ENCODE measurements at places on chromosomes 1 and 21.

- DNase-seq, result no peak
Measured at GRCh38 chr21:14086553-14086952, 124.2 kb downstream of the LIPI start.

DNA sequence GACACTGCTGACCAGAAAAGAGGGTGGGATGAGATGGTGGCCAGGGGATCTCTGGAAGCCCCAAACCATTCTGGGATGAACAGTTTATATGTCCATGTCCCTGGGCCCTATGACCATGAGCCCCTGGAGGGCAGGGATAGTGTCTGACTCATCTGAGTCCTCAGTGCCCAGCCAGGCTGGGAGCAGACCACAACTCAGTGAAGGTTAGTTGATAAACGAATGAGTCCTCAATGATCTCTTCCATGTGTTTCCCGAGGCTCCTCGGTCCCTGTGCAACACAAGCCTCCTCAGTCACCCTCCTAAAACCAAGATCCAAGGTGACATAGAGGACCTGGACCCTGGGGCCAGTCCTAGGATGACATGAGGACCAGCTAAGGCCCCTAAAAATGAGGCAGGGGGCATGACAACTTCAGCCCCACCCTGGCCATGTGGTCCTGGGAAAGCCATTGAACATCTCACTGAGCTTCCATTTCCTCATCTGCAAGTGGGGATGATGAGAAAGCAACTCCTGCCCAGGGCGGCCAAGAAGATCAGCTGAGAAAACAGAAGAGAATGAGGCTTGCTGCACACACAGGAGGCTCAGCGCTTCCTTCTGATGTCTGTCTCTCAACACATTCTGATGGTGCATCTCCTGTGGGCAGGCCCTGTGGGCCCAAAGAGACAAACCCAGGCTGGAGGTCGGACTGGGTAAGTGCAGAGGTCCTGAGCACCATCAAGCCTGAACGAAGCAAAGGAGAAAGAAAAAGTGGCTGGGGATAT lies 86.3 kb downstream of the GLIS1 start:
- no peak for DNase-seq

DNA sequence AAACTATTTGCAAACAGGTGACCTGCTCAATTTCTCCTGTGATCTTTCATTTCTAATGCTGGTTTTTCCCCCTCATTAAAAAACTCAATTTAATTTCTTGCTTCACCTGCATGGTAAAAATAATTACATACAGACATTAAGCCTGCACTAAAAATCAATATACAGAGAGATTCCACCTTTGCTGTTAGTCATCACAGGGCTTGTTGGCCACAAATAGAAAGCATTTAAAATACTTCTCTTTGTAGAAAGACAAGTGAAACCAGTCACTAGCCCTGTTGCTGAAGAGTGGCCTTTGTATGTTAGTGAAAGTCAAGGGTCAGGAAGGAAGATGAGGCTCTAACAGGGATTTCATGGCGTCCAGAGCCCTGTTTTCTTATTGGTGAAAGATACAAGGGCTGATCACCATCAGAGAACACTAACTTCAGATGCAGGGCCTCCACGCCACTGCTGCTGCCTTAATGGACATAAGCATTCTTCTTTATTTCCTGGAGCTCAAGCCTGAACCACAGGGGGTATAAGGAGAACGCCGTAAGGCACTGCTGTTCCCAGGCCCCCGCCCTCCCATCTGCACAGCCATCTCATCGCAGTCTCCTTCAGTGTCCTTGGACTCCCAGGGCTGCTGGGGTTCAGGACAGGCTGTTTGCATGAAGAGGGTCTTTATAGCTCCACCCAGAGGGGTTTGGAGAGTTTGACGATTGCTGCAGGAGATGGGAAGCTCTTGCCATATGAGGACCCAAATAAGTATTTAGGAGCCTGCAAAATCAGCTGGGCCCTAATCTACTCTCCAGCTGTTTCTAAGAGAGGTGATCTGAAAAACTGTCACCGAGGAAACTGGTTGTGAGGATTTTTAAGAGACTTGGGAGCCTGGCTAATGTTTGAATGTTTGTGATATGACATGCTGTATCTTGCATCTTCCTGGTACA lies 117.3 kb upstream of the IRF2BP2 start:
- DNase-seq, result no peak

DNA sequence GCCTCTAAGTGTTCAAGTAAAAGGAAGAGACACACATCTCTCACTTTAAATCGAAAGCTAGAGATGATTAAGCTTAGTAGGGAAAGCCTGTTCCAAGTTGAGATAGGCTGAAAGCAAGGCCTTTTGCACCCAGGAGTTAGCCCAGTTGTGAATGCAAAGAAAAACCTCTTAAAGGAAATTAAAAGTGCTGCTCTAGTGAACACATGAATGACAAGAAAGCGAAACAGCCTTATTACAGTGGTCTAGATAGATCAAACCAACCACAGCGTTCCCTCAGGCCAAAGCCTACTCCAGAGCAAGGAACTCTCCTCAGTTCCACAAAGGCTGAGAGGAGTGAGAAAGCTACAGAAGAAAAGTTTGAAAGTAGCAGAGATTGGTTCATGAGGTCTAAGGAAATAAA lies 14.9 kb downstream of the TCP10L start:
- no peak for DNase-seq

- DNase-seq, result no peak
Measured at GRCh38 chr1:153803470-153804056, 28.4 kb downstream of the SLC27A3 start.

DNA sequence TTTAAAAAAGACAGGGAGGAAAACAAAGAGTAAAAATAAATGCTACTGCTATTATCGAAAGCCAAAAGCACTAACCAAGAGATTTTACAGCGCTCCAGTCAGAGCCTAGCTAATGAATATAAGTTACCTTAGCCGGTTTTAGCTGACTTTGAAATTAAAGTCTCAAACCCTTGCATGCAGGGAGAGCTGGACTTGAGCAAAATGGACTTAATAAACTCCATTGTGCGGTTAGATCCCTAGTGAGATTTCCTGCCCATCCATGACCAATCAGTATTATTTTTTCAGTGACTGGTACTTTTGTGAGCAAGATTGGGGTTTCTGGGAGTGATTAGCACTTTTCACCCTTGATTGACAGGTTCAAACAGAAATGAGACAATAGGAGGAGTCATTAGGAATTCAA lies 333.4 kb upstream of the ADGRL2 start:
- DNase-seq, result no peak

- peak; percentile 25 for DNase-seq
Measured at GRCh38 chr1:212256369-212256768, 28.8 kb upstream of the PPP2R5A start.

DNA sequence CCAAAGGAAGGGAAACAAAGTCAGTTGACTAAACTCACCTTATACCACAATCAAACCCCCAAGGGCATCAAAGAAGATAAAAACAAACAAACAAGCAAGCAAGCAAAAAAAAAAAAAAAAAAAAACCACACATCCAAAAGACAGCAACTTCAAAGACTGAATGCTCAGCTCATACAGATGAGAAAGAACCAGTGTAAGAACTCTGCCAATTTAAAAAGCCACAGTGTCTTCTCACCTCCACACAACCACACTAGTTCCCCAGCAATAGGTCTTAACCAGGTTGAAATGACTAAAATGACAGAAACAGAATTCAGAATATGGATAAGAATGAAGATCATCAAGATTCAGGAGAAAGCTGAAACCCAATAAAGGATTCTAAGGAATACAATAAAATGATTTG lies 193.4 kb downstream of the FAF1 start:
- DNase-seq, result no peak

DNA sequence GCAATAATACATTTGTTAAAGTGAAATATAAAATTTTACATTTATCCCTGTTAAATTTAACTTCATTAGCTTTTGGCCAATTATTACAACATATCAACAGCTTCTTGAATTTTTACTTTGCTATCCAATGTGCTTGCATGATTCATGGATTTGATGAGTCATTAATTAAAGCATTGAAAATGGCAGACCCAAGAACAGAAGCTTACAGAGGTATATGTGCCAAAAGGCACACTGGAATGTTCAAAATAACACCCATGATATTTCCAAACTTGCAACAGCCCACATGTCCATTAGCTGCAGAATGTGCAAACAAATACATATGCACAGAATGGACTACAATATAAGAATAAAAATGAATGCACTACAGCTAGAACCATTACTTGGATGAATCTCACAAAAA lies 76.4 kb upstream of the MAN1A2 start:
- DNase-seq, result no peak

GRCh38 chr1:193211539-193211938 lies 25.1 kb upstream of the B3GALT2 start:
- no peak for DNase-seq

- no peak for DNase-seq
Measured at GRCh38 chr1:248622570-248623001, 12.3 kb downstream of the OR2T11 start.

GRCh38 chr1:187621951-187622350 lies 793.2 kb downstream of the PLA2G4A start:
- no peak for DNase-seq

- no peak for DNase-seq
Measured at GRCh38 chr1:18532390-18533170, 51.9 kb downstream of the KLHDC7A start.

GRCh38 chr1:216765346-216766300 lies 42.4 kb upstream of the ESRRG start:
- no peak for DNase-seq

- DNase-seq, result no peak
Measured at GRCh38 chr1:205422993-205423642, 1.3 kb upstream of the LEMD1 start.

DNA sequence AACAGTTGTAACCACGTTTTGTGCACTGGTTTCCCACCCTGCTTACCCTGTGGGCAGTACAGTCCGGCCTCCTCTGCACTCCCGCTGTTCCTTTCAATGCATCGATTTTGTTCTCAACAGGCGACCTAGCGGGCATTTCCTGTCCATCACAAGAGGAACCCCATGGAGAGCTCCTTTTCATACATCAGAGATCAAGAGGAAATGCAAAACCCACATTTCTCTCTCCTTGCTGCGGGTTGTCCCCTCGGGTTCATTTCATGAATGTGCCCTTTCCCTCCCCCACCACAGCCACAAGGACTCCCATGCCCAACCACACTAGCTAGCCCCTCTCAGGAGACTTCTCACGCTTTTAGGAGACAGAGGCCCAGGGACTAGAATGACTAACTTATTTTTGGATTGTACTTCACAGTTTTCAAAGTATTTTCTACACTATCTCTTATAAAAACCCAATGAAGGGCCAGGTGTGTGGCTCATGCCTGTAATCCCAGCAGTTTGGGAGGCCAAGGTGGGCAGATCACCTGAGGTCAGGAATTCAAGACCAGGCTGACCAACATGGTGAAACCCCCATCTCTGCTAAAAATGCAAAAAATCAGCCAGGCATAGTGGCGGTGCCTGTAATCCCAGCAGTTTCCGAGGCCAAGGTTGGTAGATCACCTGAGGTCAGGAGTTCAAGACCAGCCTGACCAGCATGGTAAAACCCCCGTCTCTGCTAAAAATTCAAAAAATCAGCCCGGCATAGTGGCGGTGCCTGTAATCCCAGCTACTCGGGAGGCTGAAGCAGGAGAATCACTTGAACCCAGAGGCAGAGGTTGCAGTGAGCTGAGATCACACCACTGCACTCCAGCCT lies 18.4 kb downstream of the ATP1A4 start:
- no peak for DNase-seq

GRCh38 chr1:42179900-42180329 lies 15.4 kb upstream of the GUCA2A start:
- no peak for DNase-seq

DNA sequence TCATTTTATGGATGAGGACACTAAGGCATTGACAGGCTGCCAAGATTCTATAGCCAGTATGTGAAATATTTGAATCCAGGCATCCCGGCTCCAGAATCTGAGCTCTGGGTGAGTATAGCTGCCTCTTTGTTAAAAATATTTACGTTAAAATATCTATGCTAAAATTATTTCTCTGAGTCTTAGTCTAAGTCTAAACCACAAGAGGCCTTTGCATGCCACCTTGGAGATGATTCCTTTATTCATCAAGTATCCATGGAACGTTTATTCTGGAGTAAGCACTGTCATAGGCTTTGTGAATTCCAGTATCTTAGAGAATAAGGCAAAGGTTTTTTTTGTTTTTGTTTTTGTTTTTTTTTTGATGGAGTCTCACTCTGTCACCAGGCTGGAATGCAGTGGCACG lies 116.4 kb downstream of the GREM2 start:
- DNase-seq, result no peak

GRCh38 chr1:111227851-111228747 lies 586 bp downstream of the CHI3L2 start:
- DNase-seq, result no peak

DNA sequence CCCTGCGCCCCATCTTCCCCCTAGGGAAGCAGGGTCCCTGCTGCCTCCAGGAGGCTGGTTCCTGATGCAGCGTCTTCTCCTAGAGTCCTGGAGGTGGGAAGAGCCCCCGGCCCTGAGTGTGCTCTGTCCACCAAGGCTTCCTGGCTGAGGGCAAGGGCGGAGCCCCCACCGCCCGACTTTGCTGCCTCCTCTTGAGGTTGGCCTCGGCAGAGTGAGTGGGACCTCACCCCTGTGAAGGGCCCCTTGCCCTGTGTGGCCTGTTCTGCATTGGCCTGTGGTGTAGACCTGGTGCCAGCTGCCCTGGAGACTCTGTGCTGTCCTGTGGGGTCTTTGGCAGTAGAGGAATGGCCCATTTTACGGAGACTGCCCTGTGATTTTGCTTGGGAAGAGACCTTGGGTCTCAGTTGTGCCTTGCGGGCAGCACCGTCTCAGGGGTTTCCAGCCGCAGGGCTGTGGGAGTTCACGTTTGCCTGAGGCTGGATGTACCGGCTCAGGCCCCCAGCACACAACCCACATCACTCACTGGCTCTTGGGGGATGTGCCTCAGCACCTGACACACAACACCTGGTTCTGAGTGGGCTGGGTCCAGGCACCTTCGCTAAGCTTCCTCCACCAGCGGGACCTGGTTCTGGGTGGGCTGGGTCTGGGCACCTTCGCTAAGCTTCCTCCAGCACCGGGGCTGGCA lies 73.6 kb downstream of the SKI start:
- DNase-seq, result no peak

DNA sequence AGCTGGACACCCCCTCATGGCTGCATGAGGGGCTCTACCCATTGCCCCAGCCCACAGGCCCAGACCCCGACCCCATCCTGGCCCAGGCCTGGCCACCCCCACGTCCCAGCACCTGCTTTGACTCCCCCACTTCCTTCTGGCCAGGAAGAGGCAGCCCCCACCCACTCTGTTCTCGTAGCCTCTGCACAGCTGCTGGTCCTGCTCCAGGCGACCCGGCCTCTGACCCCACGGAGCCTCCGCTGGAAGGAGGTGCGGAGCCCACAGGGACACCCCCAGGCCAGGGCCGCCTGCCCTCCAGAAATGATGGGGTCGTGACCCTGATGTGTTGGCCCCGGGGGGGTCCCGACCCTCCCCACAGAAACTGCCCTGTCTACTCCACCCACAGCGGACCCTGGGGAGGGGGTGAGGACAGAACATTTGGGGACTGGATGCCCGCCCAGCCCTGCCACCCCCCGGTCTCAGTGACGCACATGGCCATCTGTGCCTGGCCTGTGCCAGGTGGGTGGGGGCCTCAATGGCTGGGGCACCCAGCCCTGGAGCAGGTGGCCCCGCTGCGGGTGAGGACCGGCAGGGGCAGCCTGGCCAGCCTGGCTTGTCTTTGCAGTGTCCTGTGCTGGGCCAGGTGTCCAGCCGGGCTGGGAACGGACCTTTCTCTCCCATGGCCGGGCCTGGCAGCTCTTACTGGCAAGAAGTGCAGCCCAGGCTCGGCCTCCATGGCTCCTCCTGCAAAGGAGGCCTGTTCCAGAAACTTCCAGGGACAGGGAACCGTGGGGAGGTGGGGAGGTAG lies 78.6 kb downstream of the MORN1 start:
- DNase-seq, result no peak

GRCh38 chr1:78060857-78061563 lies 15.2 kb downstream of the GIPC2 start:
- no peak for DNase-seq
